CD4-positive, alpha-beta T cell (primary cell): ENCODE measurements at places on chromosomes 2 and 18.

GRCh38 chr2:58484221-58484620 lies 243.1 kb upstream of the FANCL start:
- no peak for DNase-seq

GRCh38 chr2:40719414-40719813 lies 267.5 kb upstream of the SLC8A1 start:
- no peak for DNase-seq

GRCh38 chr2:223467196-223467595 lies 135.0 kb downstream of the SCG2 start:
- DNase-seq = no peak

GRCh38 chr2:206990360-206990759 lies 51.0 kb downstream of the CPO start:
- DNase-seq = no peak

DNA sequence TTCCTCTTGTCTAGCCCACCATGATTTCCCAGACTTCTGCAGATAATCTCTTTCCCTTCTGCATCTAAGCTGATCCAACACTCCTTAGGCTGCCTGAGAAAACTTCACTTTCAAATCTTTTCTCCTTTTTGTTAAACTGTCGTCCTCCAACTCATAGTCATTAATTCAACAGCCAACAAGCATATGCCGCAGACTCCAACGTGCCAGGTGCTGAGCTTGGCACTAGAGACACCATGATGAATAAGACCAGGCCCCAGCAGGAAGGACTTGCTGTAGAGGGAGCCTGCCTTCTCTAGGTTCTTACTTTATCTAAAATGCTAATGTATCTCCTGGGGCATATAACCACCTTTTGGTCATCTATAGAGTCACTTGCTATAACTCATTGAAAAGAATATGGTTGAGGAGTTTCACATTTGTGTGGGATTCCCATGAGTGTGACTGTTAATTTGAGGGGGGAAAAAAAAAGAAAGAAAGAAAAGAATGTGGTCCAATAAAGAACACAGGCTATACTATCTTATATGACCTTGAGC lies 51.0 kb downstream of the ANKRD44 start:
- DNase-seq = no peak

GRCh38 chr18:13580991-13581390 lies 145.4 kb downstream of the FAM210A start:
- no peak for DNase-seq

GRCh38 chr2:136399667-136400289 lies 281.8 kb upstream of the CXCR4 start:
- DNase-seq = no peak

DNA sequence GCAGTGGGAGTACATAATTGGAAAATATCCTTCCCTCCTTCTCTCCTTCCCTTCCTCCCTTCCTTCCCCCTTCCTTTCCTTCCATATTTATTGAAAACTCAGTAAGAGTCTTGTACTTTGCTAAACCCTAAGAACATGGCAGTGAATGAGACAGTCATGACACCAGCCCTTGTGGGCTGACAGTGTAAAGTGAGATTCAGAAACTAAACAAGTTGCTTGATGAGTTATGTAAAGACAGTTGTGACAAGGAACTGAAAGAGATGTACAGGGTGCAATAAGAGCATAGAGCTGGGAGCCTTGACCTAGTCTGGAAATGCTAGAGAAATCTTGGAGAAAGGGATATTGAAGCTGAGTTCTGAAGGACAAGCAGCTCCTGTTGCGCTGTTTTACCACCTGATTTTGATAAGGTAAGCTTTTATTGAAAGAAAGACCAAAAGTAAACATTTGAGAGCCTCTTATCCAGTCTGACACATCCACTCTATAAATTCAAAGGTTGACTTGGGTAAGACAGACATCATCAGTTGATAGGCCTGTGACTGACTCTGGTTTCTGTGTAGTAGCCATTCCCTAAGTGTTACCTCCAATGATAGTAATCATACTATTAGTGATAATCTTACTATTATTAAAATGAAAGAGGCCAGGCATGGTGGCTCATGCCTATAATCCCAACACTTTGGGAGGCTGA lies 66.5 kb upstream of the SKOR2 start:
- no peak for DNase-seq

DNA sequence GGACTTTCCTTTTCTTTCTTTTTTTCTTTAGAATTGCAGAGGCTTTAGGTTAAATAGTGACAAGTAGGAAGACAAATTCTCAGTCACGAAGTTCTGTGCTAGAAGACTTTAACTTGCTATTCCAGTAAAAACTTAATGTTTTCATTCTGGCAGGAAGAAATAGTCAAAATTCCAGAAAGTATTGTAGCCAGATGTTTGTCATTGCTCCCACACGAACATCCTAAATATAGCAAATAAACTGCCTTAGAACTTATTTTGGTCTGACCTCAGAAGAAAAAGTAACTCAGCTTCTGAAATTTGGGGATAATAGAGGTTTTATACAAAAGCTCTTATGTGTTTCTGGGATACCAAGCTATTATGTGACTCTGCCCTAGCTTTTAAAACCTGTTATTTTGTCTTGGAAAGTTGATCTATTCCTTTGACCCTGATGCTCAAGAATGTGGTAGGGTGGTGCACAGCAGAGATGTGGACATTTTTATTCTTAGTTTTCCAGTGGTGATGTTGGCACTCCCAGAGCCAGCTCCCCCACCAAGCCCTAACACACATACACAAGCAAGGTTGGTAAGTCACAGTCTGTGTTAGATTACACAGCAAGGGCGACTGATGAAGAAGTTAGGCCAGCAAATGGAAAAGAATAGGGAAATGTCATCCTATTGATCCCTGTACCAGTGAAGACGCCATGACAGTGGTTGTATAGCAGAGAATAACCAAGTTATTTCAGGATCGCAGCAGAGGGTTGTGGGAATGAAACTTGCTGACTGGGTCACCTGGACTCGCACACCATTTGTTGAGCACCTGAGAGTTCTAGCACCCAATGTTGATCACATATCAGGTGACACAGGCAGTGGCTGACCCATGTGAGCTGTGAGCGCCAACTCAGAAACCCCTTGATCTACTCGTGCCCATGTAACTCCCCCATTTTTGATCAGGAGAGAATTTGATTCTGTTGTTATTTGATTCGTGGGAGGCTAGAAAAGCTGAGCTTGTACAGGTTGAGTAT lies 23.7 kb downstream of the FARP2 start:
- DNase-seq = no peak

DNA sequence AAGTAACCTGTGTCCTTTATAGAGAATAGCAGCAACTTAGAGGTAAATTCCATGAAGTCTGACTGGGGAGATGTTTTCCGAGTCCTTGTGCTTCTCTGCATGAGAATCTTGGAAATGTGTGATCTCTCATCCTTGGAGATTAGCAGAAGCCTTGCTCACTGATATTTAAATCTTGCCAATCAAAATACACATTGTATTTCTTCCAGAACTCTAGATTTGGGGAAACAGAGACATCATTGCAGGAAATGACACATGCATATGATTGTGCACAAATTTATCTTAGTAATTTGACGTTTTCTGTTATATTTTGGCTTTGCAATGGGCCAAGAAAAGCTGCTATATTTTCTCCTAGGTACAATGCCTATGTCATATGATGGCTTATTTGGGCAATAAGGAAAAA lies 182.6 kb downstream of the ZNF804A start:
- DNase-seq = no peak

- no peak for DNase-seq
Observed at GRCh38 chr2:219630770-219631405, 3.5 kb downstream of the SLC4A3 start.

DNA sequence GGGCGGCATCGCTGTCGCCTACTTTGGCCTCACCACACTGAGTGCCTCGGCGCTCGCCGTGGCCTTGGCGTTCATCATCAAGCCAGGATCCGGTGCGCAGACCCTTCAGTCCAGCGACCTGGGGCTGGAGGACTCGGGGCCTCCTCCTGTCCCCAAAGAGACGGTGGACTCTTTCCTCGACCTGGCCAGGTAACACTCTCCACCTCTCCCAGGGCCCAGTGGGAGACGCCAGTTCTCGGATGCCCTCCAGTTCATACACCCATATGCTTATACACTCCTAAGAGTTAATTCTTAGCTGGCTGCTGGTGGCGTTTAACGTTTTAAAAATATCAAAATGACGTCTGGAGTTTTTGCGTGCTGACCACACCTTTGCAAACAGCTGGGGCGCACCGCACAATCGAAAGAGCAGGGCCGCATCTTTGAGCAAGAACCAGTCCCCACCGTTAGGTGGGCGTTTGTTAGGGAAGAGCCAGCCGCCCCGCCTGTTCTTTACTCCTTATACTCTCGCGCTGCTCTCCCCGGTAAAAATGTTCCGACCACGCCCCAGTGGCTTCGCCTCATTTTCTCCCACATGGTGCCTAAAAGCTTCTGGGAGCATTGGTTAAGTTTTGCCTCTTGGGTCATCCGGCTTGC lies 899 bp downstream of the SLC1A4 start:
- no peak for DNase-seq

- DNase-seq = no peak
Observed at GRCh38 chr2:109326306-109326705, 197.3 kb downstream of the SH3RF3 start.

DNA sequence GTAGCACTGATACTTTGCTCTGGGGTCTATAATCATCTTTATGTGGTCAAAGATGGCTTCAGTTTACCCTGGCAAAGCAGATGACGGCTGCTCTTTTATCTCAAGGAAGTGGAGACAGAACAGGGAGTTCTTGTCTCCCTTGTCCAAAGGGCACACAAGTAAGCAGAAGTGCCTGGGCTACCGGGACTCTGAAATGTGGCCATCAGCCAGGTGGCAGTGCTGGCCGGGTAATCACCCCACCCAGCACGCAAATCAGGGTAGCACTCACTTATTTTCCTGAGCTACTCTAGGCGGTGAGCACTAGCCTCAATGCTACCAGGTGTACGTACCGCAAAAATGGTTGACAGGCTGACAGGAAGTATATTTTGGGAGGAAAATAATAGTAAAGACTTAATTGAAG lies 119.7 kb upstream of the ETAA1 start:
- no peak for DNase-seq

GRCh38 chr2:212392544-212392943 lies 146.1 kb downstream of the ERBB4 start:
- DNase-seq = no peak

GRCh38 chr2:26074676-26075075 lies 40.8 kb downstream of the RAB10 start:
- no peak for DNase-seq

DNA sequence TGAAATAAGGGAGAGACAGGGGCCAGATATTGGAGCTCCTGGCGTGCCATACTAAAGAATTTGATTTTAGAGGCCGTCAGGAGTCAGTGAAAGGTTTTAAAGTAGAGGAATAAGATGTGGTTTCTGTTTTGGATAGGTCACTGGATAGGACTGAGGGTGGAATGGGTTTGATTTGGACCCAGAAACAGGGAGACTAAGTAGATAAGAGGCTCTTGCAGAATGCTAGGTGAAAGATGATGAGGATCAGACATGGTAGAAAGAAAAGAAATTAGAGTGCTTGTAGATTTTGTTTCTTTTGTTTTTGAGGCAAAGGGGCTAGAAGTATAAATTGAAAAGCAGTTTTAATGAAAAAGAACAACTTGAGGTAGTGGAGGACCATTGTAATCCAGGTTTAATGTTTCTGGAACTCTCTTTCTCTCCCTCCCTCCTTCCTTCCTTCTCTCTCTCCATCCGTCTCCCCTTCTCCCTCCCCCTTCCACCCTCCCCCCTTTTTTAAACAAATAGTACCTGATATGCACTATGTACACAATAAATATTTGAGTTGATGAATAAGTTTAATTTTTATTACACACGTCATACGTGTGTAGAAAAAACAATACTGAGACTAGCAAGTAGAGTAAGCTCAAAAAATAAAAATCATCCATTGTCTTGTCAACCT lies 1.9 kb downstream of the NDUFV2 start:
- no peak for DNase-seq

- no peak for DNase-seq
Observed at GRCh38 chr2:108593547-108594098, 59.4 kb downstream of the LIMS1 start.

- no peak for DNase-seq
Observed at GRCh38 chr2:64017811-64018700, 1.2 kb downstream of the VPS54 start.

GRCh38 chr2:66541646-66542045 lies 106.7 kb downstream of the MEIS1 start:
- DNase-seq = no peak

GRCh38 chr2:58904095-58904494 lies 663.0 kb upstream of the FANCL start:
- DNase-seq = no peak

DNA sequence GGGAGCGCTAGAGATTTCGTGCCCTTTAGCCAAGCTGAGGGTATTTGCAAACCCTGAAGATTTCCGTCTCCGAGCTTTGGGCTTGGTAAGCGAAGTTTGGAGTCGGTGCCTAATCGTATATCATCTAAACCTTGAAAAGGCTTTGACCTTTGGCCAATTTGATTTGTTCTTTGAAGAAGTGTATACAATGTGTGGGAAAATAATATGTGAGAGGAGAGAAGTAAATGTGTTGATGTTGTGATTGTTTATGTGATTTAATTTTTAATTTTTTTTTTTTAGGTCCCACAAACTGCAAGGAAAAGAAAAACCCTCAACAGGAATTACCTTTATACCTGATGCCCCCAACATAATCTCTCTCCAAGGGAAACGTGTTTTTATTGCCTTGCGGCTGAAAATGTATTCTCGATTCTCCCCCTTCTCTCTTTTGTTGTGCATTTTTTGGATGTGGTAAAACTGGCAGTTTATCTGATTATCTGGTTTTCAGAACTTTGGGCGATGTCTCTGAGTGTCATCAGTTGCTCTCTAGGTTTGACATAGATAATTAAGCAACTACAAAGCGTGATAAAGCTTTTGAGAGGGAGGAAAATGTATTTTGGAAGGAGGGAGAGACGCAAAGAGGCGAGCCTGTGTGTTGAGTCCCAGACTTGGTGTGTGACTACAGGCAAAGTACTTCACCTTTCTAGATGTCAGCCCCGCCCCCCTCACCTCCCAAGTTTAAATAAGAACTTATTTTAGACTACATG lies 912 bp upstream of the FBXO11 start:
- DNase-seq = peak; percentile 10

GRCh38 chr2:72207334-72207733 lies 59.7 kb upstream of the CYP26B1 start:
- no peak for DNase-seq

GRCh38 chr2:127597046-127597983 lies 48.6 kb upstream of the GPR17 start:
- no peak for DNase-seq

- no peak for DNase-seq
Observed at GRCh38 chr2:110173523-110173922, 31.3 kb downstream of the NPHP1 start.

GRCh38 chr2:190121971-190122370 lies 59.4 kb upstream of the MSTN start:
- DNase-seq = no peak

- no peak for DNase-seq
Observed at GRCh38 chr2:70685771-70686171, 82.2 kb downstream of the ADD2 start.

DNA sequence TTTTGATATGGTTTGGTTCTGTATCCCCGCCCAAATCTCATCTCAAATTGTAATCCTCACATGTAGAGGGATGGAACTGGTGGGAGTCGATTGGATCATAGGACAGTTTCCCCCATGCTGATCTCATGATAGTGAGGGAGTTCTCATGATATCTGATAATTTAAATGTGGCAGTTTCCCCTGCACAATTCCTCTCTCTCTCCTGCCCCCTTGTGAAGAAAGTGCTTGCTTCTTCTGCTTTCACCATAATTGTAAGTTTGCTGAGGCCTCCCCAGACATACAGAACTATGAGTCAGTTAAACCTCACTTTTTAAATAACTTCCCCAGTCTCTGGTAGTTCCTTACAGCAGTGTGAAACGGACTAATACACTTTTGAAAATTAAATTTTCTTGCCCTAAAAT lies 12.3 kb upstream of the KCNJ3 start:
- no peak for DNase-seq
